ENCODE measurements at places on chromosomes 16 and 17.

GRCh38 chr16:87368029-87368770 is 15.4 kb downstream of the FBXO31 start:
- no peak for DNase-seq

- DNase-seq: no peak
Observed at GRCh38 chr17:18968945-18969887, 17.3 kb downstream of the SLC5A10 start.

GRCh38 chr17:79952265-79952877 is 83.3 kb downstream of the TBC1D16 start:
- DNase-seq: no peak

- DNase-seq: no peak
Observed at GRCh38 chr16:4533490-4533889, 5.1 kb downstream of the CDIP1 start.

- DNase-seq: no peak
Observed at GRCh38 chr17:81646869-81647600, 9.3 kb downstream of the PDE6G start.

- no peak for DNase-seq
Observed at GRCh38 chr16:57755726-57756423, 20.3 kb downstream of the KATNB1 start.

- no peak for DNase-seq
Observed at GRCh38 chr16:27481282-27481934, 68.3 kb downstream of the GTF3C1 start.

- no peak for DNase-seq
Observed at GRCh38 chr16:84055801-84056634, 13.4 kb upstream of the SLC38A8 start.

- DNase-seq: no peak
Observed at GRCh38 chr16:28009586-28010373, 53.7 kb downstream of the GSG1L start.

DNA sequence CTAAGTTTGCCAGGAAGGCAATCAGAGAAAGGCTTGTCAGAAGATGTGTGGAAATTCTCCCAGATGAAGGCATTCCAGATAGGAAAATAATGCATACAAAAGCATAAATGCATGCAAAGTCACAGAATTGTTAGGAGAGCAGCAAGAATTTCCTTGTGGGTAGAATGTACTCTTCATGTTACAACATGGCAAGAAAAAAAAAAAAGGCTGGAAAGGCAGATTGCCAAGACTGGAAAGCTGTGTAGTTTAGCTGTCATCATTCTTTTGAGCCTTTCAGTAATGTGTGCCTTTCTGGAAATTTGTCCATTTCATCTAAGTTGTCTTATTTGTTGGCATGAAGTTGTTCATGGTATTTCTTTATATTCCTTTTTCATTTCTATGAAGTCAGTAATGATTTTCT is 71.0 kb upstream of the EFCAB3 start:
- no peak for DNase-seq

- DNase-seq: no peak
Observed at GRCh38 chr17:81261582-81262336, 22.6 kb downstream of the NDUFAF8 start.

DNA sequence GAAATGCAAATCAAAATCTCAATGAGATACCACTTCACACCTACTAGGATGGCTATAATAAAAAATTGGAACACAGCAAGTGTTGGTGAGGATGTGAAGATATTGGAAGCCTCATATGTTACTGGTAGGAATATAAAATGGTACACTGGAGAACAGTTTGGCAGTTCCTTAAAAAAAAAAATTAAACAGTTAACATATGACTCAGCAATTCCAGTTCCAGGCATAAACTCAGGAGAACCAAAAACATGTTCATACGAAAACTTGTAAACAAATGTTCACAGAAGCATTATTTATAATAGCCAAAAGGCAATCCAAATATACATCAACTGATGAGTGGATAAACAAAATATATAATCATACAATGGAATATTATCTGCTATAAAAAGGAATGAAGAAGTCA is 28.2 kb downstream of the ZNF652 start:
- DNase-seq: no peak

DNA sequence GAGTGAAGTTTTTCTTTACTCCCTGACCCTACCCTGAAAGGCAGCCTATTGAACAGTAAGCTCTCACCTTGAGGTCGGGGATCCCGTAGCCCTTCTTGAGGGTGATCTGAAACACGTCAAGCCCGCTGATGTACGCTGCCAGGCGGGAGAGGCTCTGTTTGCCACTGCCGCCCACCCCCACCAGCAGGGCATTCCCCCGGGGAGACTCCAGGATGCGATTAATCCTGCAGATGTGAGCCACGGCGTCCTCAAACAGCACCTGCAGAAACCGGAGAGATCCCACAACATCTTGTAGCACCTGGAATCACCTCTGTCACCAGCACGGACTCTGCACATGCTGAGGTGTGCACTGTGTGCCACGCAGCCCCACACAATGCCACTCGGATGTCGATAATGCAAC is 96.8 kb downstream of the PGS1 start:
- no peak for DNase-seq

DNA sequence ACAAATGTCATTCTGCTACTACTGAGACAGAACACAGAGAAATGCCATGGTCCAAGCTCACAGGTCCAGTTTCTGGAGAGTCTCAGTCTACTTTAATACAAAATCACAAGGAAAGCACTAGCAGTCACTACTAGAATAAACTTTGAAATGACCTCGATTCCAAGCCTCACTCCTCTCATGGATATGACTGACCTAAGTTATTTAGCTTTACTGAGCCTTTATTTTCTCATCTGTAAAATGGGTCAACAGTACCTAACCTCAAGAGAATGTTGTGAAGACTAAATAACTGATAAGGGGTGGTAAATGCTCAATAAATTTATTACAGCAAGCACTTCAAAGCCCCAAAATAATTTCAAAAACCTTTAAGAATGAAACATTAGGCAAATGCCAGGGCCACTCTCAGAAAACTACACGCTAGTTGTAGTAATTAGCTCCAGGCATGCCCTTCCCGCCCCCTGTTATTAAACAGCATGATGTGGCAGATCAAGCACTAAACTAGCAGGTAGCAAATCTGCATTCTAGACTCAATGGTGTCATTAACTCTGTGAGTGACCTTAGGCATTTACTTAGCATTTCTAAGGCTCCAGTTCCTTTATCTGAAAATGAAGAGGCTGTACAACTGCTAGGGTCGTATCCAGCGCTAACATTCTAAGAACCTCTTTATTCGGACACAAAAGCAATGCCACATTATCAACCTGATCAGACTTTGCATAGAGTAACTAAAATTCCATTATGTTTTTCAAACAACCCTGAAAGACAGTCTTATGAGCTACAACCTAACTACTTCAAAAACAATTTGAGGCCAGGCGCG is 8.4 kb downstream of the GSPT1 start:
- no peak for DNase-seq

DNA sequence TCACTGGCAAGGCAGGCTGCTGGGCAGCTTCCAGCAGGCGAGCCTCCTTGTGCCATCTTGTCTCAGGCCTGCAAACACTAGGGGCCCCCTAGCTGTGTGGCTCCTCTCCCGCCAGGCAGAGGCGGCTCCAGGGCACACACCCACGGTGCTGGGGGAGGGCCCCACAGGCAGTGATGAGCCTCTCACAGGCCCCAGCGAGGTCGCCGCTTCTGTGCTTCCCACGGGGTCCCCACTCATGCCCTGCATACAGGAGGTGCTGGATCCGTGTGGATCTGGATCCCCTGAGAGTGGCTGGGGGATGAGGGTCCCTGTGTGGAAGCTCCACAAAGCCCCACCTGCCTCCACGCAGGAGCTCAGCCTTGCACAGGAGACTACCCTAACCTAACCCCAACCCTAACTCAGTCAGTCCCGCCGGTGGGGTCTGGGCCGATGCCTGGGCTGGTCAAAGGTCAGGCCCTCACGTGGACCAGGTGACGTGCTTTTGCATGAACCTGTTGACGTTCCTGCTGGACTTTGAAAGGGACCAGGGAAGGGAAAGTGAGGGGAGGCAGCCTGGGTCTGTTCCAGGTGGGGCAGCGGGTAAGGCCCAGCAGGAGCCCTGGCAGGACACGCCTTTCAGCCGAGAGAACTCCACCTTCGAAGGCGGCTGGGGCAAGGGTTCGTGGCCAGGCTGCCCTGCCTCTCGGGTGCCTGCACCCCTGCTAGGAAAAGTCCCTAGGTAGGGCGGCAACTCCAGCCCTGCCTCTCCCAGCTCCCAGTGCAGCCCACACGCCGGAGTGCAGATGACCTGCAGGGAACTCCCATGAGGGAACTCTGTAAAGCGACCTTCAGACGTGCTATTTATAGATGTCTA is 5.2 kb downstream of the SECTM1 start:
- DNase-seq: no peak

- DNase-seq: no peak
Observed at GRCh38 chr17:65593855-65594845, 32.7 kb upstream of the AXIN2 start.

- no peak for DNase-seq
Observed at GRCh38 chr16:65015599-65015998, 106.3 kb downstream of the CDH11 start.

DNA sequence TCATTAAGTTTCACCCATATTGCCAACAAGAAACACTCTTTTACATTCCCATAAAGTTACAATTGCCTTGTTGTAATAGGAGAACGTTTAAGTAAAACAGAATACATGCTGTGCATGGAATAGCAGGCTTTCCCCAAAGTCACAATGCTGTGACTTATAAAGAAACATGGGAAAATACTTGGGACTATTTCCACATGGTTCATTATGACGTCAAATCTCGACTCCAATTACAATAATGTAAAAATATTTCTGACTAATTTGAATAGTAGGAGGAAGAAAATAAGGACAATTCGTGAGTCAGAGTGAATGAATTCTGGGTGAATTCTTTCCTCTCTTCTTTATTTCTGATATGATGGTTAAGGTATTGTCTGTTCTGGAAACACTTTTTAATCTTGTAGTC is 52.8 kb downstream of the CDH11 start:
- DNase-seq: no peak

DNA sequence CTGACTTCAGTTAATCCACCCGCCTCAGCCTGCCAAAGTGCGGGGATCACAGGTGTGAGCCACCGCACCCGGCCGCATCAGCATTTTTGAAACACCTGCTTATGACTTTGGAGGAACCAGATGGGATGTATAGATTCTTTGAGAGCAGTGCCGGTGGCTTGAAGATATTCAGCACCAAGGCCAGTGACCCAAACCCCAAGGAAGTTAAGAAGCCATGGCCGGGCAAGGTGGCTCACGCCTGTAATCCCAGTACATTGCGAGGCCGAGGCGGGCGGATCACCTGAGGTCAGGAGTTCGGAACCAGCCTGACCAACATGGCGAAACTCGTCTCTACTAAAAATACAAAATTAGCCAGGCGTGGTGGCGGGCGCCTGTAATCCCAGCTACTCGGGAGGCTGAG is 43.9 kb downstream of the TRARG1 start:
- DNase-seq: no peak

- no peak for DNase-seq
Observed at GRCh38 chr16:68400083-68400923, 48.0 kb downstream of the SMPD3 start.

- no peak for DNase-seq
Observed at GRCh38 chr16:27498916-27499658, 50.6 kb downstream of the GTF3C1 start.

- DNase-seq: no peak
Observed at GRCh38 chr16:9081843-9082242, 9.6 kb upstream of the HAPSTR1 start.

- DNase-seq: no peak
Observed at GRCh38 chr16:6252541-6252940, 1080.1 kb upstream of the RBFOX1 start.

DNA sequence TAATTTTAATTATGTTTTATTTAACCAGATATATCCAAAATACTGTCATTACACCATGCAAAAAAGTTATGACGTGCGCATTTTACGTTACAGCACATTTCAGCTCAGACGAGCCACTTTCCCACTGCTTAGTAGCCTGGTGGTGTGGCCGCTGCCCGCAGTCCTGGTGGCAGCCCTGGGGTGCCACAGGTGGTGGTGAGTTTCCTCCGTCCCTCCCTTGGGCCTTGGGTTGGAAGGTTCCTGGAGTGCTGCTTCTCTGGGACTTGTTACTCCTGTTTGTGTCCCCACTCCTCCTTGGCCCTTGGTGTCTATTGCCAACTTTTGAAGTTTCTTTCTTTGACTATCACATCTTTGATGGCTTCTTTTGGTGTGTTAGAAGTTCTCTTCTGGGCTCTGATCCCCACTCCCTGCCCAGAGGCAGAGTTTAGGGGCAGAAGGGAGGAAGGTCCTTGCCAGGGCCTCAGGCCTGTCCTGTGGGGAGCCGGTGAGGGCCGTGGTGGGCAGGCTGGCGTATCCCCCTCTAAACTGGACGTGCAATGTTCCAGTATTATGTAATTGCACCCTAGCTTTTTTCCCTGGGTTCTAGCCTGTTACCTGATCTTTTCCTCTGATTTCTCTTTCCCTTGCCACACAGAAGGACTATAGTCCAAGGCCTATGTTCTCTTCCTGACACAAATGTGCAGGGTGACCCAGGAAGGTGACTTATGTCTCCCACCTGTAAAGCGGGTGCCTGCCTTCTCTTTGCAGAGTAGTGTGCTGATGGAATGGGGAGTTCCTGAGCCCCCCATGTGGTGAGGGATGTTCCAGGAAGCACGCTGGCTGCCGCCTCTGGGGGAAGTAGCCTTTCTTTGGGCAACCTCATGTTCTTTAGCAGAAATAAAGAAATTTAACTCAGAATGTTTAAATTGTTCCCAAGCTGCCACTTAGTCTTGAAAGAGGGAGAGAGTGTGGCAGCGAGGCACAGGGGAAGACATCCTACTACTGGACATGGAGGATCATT is 8.4 kb downstream of the MPRIP start:
- no peak for DNase-seq

DNA sequence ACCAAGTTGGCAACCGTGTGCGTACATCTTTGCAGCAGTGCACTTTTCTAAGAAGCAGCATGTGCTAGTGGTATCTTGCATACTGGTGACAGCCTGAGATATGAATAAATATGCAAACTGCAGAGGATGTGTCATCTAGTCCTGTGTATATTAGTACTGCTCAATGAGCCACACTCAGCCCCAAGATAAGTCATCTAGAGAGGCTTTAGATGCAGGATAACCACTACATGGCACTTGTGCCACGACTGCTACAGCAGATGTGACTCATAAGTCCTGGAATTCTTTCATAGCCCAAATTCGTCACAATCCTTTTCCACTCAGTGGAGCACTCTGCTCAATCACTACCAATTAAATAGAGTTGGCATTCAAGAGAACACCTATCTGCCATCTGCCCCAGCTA is 171.5 kb downstream of the AXIN2 start:
- no peak for DNase-seq

DNA sequence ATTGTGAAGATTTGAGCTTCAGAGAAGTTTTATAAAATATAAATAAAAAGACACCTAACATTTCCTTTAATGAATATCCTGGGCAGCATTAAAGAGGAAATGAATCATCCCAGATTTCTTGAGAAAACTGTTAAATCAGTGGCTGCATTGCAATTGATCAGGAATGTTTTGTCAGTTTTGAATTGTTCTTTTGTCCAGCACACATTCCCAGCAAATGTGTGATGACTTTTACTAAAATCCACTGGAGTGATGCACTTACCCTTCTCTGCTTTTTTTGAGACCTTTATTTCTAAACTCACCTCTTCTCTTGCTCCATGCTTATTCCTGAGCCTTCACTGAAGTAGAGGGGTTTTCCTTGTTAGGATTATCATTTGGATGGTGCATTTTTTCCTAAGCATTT is 1307.2 kb downstream of the CDH8 start:
- no peak for DNase-seq

- no peak for DNase-seq
Observed at GRCh38 chr16:87926246-87927194, 9.8 kb downstream of the CA5A start.

All from stimulated activated naive CD8-positive, alpha-beta T cell treated with anti-CD3 and anti-CD28 coated beads, Interleukin-15, amount 100 ng/mL, for 72 hours (primary cell).